Effector memory CD4-positive, alpha-beta T cell (primary cell): ENCODE measurements at places on chromosomes 16 and 17.

GRCh38 chr17:60390186-60390585, 1.7 kb downstream of the USP32 start:
- no peak for DNase-seq

GRCh38 chr16:82229800-82230619, 60.0 kb upstream of the MPHOSPH6 start:
- DNase-seq: peak; percentile 42

DNA sequence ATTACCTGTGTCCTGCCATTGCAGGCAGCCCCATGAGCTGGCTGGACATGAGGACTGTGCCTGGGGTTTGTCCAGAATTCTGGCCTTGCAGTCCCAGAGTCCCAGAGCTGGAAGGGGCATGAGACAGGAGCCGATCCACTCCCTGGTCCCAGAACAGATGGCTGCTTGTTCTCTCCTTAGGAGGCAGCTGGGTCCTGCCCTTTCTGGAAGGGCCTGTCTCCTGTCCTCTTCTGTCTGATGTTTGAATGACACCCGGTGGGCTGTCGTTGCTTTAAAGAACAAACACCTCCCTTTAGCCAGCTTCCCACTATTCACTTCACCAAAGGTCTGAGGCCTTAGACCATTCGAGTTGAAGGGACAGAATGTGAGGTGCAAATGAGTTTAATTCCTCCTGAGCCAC, 63.8 kb downstream of the RAP1GAP2 start:
- DNase-seq: no peak

DNA sequence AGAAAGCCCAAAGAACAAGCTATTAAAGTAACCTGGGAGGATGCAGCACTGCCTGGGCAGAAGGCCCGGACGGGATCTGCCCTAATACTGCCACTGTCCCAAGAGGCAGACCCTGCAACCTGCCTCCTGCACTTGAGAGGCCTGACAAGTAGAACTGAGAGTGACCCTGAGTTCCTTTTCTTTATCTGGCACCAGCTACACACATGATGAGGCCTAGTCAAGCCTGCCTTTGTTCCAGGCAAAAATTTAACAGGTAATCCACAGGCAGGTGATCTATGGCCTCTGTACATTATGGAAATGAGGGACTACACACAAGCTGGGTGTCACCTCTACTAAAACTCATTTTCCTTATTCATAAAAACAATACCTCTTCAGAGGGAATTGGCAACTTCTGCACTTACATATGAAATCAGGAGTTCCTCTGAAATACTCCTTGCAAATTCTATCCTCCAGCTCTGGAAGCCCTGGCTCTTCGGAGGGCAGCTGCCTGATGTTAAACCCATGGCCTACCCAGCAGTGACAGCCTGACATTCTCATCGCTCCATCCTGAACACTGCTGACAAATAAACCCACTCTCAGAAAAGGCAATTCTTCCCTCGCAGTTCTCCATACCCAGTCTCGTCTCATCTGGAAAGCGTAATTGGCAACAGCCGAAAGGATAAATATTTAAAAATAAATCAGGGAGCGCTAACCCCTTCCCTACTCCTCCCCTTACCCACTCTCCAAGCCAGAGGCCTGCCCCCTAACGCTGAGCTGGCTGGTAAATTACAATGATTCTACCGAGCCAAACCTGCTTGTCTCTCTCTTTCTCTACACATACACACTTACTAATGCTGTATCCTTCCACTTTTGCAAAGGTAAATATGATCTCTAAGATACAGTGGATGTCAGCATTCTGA, 2.5 kb upstream of the ZFHX3 start:
- DNase-seq: no peak

- no peak for DNase-seq
Observed at GRCh38 chr16:74463888-74464287, 42.6 kb upstream of the CLEC18B start.

- no peak for DNase-seq
Observed at GRCh38 chr17:63402431-63403212, 43.5 kb downstream of the CYB561 start.

GRCh38 chr17:47252766-47253512, 688 bp upstream of the ITGB3 start:
- DNase-seq: no peak

GRCh38 chr16:81570151-81570846, 125.7 kb downstream of the CMIP start:
- DNase-seq: no peak

GRCh38 chr16:19696961-19697360, 21.1 kb downstream of the KNOP1 start:
- DNase-seq: no peak

DNA sequence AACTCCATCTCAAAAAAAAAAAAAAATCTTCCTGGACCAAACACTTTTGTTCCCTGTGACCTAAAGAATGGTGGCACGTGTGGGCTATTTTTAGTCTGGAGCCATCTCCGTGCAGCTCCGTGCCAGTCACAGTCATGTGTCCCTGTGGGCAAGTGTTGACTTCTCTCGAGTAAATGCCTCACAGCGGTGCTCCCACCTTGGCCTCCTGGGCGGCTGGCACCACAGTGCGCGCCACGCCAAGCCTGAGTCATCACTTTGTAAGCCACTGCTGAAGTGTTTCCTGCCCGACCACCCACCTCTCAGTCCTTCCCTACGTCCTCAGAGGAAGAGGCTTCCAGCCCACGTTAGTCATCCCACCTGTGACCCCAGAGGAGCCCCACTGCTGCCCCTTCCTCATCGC, 10.9 kb upstream of the HEXD start:
- no peak for DNase-seq

- DNase-seq: no peak
Observed at GRCh38 chr17:45020354-45021138, 30.9 kb downstream of the DCAKD start.

DNA sequence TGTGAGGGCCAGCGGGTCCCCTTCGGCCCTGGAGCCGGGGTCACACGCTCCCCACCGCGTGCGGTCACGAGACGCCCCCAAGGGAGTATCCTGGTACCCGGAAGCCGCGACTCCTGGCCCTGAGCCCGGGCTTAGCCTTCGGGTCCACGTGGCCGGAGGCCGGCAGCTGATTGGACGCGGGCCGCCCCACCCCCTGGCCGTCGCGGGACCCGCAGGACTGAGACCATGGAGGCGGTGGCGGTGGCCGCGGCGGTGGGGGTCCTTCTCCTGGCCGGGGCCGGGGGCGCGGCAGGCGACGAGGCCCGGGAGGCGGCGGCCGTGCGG, at the start of gene NAGLU:
TSS of gene NAGLU (plus strand) at position 194 of the 324 bp plus-strand sequence. CDS start at position 226, 32 bp downstream.
- peak; percentile 61 for DNase-seq

- no peak for DNase-seq
Observed at GRCh38 chr16:88103011-88103410, 151.8 kb downstream of the BANP start.

GRCh38 chr17:28811651-28812090, 30.9 kb downstream of the FAM222B start:
- DNase-seq: no peak

GRCh38 chr17:58694302-58694701, 1.9 kb downstream of the RAD51C start:
- no peak for DNase-seq

- DNase-seq: no peak
Observed at GRCh38 chr16:800834-801511, 439 bp upstream of the GNG13 start.

GRCh38 chr16:1823821-1824220, 2.8 kb downstream of the HAGH start:
- no peak for DNase-seq

DNA sequence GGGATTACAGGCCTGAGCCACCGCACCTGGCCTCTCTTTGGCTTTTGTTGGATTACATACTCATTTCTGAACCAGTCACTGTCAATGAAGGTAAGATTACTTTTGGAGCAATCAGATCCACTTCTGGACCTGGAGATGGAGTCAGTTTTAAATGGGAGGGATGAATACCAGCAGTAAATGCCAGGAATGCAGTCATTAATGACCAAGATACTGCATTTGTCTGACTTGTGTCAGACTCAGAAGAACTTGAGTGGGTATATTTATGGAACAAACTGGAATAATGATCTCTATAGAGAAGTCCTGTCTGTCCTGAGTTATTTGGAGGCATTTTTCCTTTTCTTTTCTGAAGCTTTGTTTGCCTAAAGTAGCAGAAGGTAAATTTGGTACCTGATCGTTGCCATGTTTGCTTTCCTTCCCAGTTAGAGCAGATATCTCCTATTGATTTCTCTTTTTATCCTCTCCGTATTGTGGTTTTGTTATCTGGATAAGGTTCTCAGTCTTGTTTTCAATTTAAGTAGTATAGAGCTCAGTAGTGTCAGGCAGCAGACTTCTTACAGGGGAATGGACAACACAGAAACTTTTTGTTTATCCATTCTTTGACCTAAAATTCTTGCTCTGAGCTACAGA, 10.7 kb downstream of the NLK start:
- DNase-seq: no peak

DNA sequence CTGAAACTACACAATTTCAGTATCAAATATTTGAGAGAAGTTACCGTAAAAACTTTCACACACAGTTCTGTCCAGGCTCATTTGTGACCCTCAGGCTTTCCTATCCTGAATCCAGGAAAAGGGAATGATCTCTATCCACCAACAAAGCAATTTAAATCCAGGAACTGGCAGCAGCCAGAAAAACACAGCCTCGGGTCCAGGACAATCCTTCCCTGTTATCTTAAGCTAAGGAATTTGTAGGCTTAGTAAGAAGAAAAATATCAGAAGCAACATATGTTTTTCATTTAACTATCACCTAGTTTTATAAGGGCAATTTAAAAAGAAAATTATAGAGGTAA, 47.1 kb downstream of the TEX2 start:
- DNase-seq: no peak

GRCh38 chr17:27408891-27409290, 47.4 kb upstream of the KSR1 start:
- DNase-seq: no peak

- no peak for DNase-seq
Observed at GRCh38 chr16:5025171-5025632, 8.5 kb downstream of the NAGPA start.

DNA sequence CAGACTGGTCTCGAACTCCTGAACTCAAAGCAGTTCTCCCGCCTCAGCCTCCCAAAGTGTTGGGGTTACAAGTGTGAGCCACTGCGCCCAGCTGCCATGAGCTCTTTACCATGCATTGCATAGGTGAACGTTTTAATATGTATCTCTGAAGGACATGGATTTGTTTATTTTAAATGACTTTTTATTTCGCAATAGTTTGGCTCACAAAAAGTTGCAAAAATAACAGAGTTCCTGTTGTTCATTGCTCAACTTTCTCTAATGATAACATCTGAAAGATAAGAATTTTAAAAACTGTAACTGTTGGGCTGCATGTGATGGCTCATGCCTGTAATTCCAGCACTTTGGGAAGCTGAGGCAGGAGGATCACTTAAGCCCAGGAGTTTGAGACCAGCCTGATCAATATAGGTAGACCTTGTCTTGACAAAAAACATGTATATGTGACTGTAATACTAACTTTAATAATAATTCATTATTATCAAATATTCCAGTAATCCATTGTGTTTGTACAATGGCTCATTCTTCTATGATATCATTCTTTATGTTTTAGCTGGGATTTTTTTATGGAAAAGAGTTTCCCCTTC, 80.1 kb downstream of the ABCC1 start:
- no peak for DNase-seq

- DNase-seq: no peak
Observed at GRCh38 chr17:4856937-4857314, 23.8 kb downstream of the MINK1 start.

DNA sequence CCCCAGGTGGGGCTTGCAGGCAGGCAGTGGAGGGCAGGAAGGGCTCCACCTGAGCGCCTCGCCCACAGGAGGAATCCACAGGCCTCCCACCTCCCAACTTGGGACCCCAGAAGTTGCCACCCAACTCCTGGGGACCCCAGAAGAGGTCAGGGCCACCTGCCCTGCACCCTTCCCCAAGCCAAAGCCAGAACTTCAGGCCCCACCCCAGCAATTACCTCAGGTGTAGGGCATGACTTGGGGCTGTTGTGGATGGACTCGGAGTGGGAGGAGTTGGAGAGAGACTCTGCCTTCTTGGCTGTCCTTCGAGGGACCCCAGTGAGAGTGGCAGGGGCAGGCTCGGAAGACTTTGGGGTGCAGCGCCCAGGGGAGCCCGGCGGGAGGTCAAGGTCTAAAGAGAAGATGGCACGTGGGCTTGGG, 10.5 kb downstream of the TSPOAP1 start:
- no peak for DNase-seq

DNA sequence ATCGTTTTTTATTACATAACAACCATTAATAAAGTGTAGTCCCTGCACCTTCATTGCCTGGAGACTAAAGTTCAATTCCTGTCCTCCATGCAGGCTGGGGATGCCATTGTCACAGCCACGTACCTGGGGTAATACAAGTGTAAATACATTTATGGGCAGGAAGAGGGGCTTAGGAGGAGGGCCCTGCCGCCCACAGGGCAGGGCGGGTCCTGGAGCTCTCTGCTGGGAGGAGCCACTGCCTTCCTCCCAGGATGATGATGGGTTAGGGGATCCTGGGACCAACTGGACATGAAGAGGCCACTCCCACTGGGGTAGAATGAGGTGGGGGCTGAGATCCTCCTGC, 44.1 kb upstream of the SLC38A10 start:
- no peak for DNase-seq

DNA sequence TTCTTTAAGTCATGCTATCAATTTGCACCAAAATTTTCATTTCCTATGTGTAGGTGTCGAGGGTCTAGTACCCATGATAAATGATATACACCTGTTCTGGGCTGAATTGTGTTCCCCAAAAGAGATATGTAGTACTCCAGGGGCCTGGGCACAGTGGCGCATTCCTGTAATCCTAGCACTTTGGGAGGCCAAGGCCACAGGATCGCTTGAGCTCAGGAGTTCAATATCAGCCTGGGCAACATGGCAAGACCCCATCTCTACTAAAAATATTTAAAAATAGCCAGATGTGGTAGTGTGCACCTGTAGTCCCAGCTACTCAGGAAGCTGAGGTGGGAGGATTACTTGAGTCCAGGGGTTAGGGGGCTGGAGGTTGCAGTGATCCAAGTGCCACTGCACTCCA, 23.5 kb upstream of the KANSL1 start:
- DNase-seq: no peak

DNA sequence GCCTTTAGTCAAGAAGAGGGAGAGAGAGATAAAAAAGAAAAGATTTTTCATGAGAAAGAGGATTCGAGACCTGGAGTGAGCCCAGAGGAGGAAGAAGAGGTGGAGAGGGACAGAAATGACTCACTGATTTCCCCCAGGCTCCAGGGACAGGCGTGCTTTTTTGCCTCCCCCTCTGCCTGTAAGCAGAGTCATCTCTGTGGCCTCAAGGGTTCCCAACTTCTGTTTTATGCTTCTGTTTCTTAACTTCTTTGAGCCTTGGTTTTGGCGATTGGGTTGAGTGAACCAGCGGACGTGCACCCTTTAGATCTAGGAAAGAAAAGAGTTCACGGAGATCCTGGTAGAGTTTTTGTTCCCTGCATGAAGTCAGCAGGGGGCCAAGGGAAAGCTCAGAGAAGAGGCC, 147.9 kb upstream of the NOL11 start:
- no peak for DNase-seq

DNA sequence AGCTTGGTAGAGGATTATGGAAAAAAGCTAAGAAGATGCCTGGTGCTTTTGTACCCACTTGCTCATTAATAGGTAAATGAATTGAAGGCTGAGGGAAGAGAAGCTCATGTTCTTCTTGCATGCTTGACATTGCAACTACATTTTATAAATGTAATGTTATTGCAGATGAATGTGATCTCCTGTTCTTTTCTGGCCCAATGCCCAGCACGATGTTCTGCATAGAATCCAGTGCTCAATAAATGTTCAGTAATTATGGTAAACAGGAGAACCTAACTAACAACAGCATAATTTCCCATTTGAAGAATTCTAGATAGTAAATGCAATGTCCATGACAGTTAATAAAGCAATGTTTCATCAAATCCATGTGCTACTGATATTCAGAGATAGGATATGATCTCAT, 638.2 kb upstream of the SOX9 start:
- no peak for DNase-seq

GRCh38 chr16:58201163-58201562, 3.3 kb upstream of the CSNK2A2 start:
- no peak for DNase-seq
